ENCODE measurements at places on chromosomes 7 and 10. TPM values are rescaled to one million over a fixed set of nuclear protein-coding genes. Genes with fewer than 3 reads are reported as not detected.
A peak's percentile ranks its signal among the peaks of the same experiment; 100 is the strongest.

ZMIZ2 gene
- total RNA-seq, result 40.6 TPM

PRTFDC1 gene
- 17.2 TPM for total RNA-seq

SP8 gene
- not detected for total RNA-seq

- H3K4me1 ChIP-seq, result peaks cover 2% of the 10 kb centered on the region
- H3K36me3 ChIP-seq, result peaks cover 3% of the 10 kb centered on the region
- peak overlapping the region; percentile 43 for H3K27ac ChIP-seq
- peak overlapping the region; percentile 56 for H3K4me3 ChIP-seq
- DNase-seq, result peak; percentile 90
- H3K27me3 ChIP-seq, result no peaks in the 10 kb centered on the region
Measured at GRCh38 chr10:94123258-94123995, 129.7 kb downstream of the PLCE1 start.

DNA sequence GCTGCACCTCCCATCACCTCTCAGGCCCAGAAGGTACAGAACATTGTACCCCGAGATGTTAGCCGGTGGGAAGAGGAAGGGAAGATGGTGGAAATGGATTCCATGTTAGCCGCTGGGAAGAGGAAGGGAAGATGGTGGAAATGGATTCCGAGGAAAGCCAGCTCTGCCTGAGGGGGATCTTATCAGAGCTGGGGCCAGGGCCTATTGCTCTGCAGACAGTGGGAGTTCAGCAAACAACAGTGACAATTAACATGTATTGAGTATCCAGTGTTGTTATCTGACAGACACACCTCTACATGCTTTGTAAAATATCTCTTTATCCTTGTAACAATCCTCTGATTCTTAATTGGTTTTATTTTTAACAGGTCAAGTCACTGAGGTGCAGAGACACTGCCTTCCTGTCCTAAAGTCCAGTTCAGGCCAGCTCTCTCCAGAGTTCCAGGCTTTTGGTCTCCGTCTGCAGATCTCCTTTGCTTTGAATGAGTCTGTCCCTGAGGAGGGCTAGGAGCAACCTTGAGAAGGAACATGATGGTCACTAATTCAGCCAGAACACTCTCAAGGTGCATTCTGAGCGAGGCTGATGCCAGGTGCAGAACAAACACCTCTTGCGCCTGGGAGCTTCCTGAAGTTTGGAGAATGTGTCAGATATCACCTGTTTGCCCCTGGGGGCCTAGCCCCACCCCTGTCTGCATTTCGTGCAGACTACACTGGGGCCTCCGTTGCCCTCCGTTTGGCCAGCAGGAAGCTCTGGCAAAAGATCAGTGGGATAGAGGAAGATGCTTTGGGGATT is 82.4 kb upstream of the PODXL start:
- H3K4me3 ChIP-seq, result no peak overlapping the region
- H3K36me3 ChIP-seq, result peaks cover 4% of the 10 kb centered on the region
- no peaks in the 10 kb centered on the region for H3K27me3 ChIP-seq
- H3K4me1 ChIP-seq, result peaks cover 30% of the 10 kb centered on the region
- DNase-seq, result no peak

Data from HFFc6 (cell line).